SIG-M5 (cell line): ENCODE measurements at places on chromosomes 11 and 22.

DNA sequence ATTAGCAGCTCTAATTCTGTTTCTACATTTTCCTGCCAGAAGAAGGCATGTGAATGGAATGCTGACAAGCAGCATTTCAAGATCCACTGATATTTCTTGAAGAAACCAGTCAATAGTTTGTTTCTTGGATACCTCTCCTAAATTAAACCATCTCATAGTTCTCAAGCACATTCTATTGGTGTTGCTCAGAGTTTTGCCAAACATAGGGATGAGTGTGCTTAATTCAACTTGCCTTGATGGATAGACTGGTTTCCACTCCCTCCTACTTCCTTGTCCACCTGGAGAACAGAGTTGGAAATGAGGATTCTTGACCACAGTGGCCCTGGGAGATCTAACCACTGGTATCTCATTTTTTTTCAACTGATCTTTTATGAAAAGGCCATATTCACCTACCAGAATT lies 29.8 kb upstream of the DDX10 start:
- DNase-seq = no peak

GRCh38 chr11:63490551-63491239 lies at the start of gene PLAAT5:
TSS of gene PLAAT5 (minus strand) at chr11:63491167. CDS start at chr11:63491034, 133 bp downstream.
- DNase-seq = no peak

GRCh38 chr11:69642913-69643632 lies 2.1 kb downstream of the CCND1 start:
- no peak for DNase-seq

GRCh38 chr22:16959345-16959930 lies 48.6 kb downstream of the GAB4 start:
- DNase-seq = no peak

DNA sequence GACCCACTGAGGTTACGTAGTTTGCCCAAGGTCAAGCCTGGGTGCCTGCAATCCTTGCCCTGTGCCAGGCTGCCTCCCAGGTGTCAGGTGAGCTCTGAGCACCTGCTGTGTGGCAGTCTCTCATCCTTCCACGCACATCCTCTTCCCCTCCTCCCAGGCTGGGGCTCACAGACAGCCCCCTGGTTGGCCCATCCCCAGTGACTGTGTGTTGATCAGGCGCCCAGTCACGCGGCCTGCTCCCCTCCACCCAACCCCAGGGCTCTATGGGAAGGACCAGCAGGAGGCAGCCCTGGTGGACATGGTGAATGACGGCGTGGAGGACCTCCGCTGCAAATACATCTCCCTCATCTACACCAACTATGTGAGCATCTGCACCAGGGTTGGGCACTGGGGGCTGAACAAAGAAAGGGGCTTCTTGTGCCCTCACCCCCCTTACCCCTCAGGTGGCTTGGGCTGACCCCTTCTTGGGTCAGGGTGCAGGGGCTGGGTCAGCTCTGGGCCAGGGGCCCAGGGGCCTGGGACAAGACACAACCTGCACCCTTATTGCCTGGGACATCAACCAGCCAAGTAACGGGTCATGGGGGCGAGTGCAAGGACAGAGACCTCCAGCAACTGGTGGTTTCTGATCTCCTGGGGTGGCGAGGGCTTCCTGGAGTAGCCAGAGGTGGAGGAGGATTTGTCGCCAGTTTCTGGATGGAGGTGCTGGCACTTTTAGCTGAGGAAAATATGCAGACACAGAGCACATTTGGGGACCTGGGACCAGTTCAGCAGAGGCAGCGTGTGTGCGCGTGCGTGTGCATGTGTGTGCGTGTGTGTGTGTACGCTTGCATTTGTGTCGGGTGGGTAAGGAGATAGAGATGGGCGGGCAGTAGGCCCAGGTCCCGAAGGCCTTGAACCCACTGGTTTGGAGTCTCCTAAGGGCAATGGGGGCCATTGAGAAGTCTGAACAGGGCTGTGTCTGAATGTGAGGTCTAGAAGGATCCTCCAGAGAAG lies 1.6 kb downstream of the GSTP1 start:
- DNase-seq = no peak

- DNase-seq = peak; percentile 84
These were observed 103.0 kb upstream of the CD44 start for GRCh38 chr11:35035894-35036408.

- DNase-seq = no peak
These were observed 26.0 kb downstream of the SLC22A6 start for GRCh38 chr11:62958547-62959421.

DNA sequence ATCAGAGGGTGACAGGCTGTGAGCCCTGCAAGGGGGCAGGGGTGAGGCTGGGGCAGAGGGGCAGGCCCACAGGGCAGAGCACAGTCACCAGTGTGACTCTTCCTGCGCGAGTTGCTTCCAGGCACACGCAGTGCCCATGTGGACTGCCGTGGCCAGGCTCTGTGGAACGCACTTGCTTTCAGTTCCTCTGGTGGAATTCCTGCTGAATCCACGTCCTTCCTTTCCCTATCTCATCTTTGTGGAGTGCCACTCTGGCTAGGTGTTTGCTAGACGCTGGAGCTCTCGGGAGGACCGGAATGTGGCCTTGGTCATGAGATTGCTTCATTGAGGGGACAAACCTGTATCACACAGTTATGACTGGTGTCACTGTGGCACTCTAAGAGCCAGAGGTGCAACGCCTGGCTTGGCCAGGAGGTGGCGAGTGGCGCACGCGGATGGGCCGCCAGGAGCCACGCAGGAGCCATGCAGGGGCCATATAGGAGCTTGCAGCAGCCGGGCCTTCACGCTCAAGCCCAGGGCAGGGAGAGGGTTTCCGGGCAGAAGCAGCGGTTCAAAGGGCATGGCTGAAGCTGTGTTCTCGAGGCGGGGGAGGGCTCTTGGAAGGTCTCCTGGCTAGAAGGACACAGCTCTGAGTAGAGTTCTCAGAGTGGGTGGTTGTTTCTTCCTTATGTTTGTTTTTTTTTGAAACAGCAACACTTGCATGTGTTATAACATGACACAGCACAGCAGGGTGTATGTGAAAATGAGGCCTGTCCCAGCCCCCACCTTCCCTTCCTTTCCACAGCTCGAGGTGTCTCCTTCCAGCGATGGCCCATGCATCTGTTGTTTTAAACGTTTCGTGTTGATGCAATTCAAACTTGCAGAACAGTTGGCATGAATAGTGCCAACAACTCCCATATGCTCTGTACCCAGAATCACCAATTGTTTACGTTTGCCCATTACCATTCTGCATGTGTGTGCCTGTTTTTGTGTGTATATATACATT lies 36.2 kb downstream of the TBC1D22A start:
- DNase-seq = no peak

- DNase-seq = no peak
These were observed 286.2 kb downstream of the GRM5 start for GRCh38 chr11:88779577-88779976.

GRCh38 chr11:117678658-117679406 lies 118.2 kb downstream of the DSCAML1 start:
- DNase-seq = no peak

GRCh38 chr22:23548501-23549197 lies 31.4 kb downstream of the IGLL1 start:
- DNase-seq = no peak

DNA sequence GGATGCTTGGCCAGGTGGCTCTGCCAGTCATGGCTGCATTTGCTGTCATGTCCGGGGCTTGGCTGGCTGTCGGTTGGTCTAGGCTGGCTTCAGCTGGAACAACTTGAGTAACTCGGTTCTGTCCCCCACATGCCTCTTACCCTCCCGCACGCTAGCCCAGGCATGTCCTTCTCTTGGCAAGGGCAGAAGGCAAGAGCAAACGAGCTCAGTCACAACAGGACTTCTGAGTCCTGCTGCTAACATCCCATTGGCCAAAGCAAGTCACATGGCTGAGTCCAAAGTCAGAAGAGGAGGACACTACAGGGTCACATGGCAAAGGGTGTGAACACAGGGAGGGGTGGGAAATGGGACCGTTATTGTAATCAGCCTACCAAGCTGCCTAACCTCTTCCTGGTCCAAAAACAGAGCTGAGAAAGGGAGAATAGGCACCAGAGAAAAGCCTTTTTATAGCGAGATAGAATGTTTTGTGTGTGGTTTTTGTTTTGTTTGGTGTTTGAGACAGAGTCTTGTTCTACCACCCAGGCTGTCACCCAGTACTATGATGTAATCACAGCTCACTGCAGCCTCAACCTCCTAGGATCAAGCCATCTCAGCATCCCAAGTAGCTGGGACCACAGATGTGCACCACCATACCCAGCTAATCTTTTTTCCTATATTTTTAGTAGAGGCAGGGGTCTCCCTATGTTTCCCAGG lies 81.9 kb downstream of the MN1 start:
- DNase-seq = no peak

DNA sequence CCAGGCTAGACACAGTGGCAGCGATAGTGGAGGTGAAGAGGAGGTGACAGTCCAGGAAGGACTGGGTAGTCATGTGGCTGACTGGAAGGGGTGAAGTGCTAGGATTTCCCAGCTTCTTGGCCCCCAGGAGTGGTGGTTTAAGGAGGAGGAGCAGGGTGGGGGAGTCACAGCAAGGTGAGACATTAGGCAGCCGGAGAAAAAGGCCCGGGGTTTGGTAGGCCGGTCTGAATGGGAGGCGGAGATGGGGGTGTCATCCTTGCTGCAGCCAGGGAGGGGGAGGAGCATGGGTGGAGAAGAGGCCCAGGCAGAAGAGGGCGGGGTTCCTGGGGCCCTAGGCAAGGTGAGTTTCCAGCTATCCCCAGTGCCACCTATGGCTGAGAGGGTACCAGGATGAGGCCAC lies 6.1 kb downstream of the SIPA1 start:
- no peak for DNase-seq

DNA sequence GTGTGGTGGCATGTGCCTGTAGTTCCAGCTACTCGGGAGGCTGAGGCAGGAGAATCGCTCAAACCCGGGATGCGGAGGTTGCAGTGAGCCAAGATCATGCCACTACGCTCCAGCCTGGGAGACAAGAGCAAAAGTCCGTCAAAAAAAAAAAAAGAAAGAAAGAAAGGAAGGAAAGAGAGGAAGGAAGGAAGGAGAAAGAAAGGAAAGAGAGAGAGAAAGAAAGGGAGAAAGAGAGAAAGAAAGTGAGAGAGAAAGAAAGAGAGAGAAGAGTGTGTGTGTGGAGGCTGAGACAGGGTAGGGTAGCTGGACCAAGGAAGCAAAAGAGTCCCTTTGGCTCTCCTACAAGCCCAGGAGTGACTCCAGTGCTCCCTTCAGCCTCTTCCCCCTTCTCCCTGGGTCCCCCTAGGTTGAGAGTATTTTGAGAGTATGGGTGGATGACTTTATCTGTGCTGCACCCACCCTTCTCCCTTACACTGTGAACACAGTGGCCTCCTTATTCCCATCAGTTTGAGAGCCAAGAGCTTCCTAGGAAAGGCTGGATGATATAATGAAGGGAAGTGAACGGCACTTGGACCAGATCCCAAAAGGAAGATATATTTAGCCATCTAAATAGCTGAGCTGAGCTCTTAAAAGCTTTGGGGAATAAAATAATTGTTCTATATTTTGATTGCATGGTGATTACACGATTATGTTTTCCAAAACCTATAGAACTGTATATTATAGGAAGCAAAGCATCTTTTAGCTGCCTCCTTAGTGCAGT lies 9.5 kb upstream of the DENND5A start:
- no peak for DNase-seq

DNA sequence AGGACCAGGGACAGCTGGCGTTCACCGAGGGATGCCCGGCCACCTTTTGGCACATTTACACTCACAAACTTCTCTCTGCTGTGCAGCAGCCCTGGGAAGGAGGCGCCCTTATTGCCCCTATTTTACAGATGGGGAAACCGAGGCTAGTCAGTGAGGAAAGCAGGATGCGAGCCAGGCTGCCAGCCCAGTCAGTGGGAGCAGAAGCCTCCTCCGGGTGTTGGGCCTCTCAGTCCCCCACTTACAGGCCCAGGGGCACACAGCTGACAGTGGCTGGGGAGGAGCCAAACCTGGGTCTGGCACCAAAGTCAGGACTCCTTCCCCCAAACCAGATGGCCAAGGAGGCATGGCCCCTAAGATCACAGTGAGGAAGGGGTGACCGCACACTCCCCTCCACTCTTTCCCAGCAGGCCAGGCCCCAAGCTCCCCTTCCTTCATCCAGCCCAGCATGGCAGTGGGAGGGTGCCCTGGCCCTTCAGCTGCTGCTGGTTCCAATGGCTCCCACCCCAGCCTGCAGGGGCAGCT lies 121.4 kb upstream of the ANO1 start:
- no peak for DNase-seq

DNA sequence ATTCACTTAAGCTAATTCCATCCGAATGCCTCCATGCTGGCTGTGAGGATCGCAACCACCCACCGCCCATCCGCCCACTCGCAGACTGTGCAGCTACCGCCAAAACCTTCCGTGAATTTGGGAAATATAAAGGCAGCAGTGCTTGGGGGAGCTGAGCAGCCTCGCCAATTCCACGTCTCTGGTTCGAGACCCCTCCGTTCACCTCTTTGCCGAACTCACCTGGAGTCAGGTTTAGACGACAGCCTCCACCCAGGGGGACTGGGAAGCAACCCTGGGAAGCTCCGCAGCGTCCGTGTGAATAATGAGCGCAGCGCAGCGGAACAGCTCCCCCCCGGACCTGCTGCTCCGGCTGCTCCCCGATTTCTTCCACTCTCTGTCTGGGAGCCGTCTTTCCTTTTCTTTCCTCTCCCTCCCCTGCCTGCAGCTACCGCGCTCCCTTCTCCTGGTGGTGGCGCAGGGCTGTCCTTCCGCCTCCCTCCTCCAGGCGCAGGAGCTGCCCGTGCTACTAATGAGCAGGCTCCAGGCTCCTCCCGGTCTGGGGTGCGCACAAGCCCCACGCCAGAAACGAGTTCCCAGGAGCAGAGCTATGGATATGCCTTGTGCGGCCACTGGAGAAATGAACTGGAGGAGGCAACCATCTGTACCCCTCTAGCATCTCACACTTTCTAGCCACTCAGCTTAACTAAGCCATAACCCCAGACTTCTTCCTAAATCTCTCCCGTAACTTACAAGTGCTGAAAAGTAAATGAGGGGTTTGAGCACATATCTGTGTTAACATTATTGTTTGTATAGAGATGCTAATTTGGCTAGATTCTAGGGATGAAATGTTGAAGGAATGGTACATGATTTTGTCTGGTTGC lies 107.3 kb downstream of the XKR3 start:
- DNase-seq = no peak

GRCh38 chr11:120180551-120181232 lies 30.1 kb upstream of the OAF start:
- DNase-seq = no peak

DNA sequence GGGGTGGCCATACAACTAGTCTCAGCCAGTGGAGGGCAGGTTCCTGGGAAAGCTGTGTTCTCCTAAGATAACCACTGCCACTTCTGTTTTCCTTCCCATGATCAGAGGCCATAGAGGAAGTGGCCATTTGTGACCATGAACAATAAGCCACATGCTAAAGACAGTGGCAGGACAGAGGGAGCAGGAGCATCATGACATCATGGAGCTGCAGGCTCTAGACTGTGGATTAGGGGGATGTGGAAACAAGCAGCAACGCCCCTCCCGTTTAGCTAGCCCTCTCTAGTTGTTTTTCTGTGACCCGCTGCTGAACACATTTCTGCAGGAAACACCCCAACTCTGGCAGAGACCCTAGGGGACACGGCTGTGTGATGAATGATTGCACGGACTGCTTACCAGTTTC lies 195.0 kb upstream of the NECTIN1 start:
- no peak for DNase-seq
